ENCODE measurements at places on chromosomes 3 and 15. TPM values are rescaled to one million over a fixed set of nuclear protein-coding genes. Genes with fewer than 3 reads are reported as not detected.

GRCh38 chr15:83445643-83446042, 1.5 kb upstream of the SH3GL3 start:
- ATAC-seq: no peak

DNA sequence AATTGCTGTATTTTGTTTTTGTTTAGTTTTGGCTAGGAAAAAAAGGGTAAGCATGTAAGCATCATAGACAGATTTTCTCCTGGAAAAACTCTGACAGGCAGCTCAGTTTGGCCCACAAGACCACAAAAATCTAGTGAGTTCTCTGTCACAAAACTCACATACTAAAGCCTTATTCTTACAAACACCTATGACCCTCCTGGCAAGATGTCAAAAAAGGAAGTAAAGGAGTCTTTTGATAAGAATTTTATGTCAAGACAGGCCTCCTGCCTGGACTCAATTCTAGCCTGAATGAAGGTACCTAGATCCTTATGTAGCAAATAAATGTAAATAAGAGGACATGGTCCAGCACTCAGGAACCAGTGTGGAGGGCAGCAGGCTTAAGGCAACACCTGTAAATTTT, 668.3 kb upstream of the ZNF385D start:
- ATAC-seq: no peak

DNA sequence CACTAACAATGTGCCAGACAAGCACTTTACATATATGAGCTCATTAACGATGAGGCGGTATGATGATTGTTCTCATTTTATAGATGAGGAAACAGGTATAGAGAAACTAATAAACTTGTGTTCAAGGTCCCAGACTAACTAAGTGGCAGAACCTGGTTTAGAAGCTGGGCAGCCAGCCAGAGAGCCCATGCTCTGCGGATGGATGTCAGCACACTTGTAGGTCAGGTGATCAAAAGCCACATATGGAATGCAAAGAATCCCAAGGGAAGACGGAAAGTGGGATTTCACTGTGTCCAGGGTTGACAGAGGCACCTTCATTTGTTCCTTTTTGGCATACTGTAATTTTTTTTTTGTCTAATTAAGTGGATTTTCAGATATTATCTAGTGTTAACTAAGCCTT, 103.7 kb downstream of the EFL1 start:
- no peak for ATAC-seq

DNA sequence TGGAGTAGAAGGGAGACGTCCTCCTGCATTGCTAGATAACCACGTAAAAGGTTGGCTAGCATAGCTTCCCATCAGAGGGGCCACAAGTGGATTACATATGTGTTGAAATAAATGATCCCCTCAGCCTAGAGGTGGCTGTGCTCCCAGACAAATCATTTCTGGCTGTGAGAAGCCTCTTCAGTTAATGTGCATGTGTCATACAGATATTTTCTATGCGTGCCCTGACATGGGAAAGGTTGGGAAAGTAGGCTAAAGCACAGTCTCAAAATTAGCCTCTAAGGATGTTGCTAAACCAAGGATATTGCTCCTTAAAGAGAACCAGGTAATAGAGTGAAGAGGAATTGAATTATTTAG, 17.8 kb downstream of the USP3 start:
- no peak for ATAC-seq

The SLC9C1 gene
- total RNA-seq: not detected

The MESP1 gene
- 3.7 TPM for total RNA-seq

The RTP1 gene
- total RNA-seq: not detected
